Mesendoderm (in vitro differentiated cells): ENCODE measurements at places on chromosomes 1 and 21.

DNA sequence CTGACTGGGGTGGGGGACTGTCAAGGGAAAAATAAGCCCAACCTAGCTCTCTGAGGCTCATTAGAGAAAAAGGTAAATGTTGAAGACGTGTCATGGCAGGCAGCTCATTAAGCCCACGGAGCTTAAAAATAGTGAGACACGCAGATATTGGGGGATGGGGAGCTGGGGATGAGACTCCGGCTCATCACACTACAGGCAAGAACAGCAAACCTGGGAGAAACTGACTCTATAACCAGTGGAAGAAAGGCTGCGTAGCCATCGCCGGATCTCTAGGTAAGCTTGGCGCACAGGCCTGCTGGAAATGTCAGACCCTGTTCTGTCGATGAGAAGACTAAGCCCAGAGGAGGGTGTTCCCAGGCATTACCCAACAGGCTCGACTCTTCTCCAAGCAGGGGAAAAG lies 78.0 kb downstream of the SYT2 start:
- DNase-seq: no peak
- no peaks in the 10 kb centered on the region for H3K36me3 ChIP-seq
- H3K4me3 ChIP-seq: no peak overlapping the region
- no peak overlapping the region for H3K27ac ChIP-seq
- H3K27me3 ChIP-seq: no peaks in the 10 kb centered on the region
- peaks cover 2% of the 10 kb centered on the region for H3K4me1 ChIP-seq

DNA sequence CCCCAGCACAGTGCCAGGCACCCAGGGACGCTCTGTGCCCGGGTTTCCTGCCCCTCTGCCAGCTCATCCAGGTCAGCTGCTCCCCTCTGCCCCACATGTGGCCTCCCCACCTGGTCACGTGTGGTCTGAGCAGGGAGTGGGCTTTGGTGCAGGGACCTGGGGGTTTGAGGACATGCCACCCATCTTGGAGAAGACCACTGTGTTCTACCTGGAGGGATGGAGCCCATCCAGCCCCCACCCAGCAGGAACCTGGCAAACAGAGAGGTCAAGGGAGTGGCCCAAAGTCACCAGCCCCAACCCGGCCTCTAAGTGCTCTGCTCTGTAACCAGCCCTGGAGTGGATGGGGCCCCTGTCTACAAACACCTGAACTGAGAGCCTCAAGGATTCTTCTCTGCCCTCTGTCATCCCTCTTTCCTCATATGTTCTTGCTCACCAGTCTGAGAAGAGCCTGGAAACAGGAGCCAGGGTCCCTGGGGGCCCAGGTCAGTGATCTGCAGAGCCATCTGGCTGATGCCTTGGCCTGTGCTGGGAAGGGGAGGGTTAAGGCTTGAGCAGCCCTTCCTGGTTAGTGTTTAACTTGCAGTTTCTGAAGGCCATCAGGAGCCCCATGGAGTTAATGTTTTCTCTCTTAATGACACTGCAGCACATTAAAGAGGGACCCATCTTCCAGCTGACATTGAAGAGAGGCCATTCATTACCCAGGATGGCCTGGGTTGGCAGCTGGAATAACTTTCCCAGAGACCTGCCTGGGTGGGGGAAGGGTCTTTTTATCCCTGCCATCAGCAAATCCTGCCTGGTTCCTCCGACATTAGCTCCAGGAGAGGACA lies 235.4 kb downstream of the PTPRU start:
- H3K4me1 ChIP-seq: peaks cover 12% of the 10 kb centered on the region
- no peaks in the 10 kb centered on the region for H3K36me3 ChIP-seq
- no peaks in the 10 kb centered on the region for H3K27me3 ChIP-seq
- H3K4me3 ChIP-seq: no peak overlapping the region
- H3K27ac ChIP-seq: no peak overlapping the region

GRCh38 chr1:26358411-26359384 lies 4.8 kb upstream of the CRYBG2 start:
- no peaks in the 10 kb centered on the region for H3K36me3 ChIP-seq
- H3K27ac ChIP-seq: no peak overlapping the region
- no peaks in the 10 kb centered on the region for H3K27me3 ChIP-seq
- no peak overlapping the region for H3K4me3 ChIP-seq
- H3K4me1 ChIP-seq: peaks cover 3% of the 10 kb centered on the region
- peak; percentile 80 for DNase-seq

GRCh38 chr21:17858747-17859146 lies 39.6 kb upstream of the C21orf91 start:
- no peaks in the 10 kb centered on the region for H3K27me3 ChIP-seq
- no peak overlapping the region for H3K4me3 ChIP-seq
- no peak for DNase-seq
- no peak overlapping the region for H3K27ac ChIP-seq
- no peaks in the 10 kb centered on the region for H3K4me1 ChIP-seq

GRCh38 chr1:94522304-94522703 lies 19.3 kb downstream of the F3 start:
- H3K4me1 ChIP-seq: no peaks in the 10 kb centered on the region
- H3K4me3 ChIP-seq: no peak overlapping the region
- H3K27me3 ChIP-seq: no peaks in the 10 kb centered on the region
- no peak overlapping the region for H3K27ac ChIP-seq

DNA sequence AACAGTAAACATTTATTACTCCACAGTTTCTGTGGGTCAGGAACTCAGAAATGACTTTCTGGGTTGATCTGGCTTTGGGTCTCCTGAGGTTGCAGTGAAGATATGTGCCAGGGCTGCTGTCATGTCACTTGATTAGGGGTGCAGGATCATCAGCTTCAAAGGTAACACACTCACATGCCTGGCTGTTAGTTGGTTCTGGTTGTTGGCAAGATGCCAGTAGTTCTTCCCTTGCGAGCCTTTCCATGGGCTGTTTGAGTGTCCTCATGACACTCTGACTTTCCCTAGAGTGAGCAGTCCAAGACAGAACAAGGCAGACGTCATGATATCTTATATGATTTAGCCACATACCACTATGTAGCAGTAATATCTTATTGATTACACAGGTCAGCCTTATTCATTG lies 1.8 kb downstream of the SWT1 start:
- no peak for DNase-seq
- no peaks in the 10 kb centered on the region for H3K4me1 ChIP-seq

GRCh38 chr1:28119556-28119955 lies 31.1 kb upstream of the EYA3 start:
- no peak overlapping the region for H3K27ac ChIP-seq
- no peaks in the 10 kb centered on the region for H3K36me3 ChIP-seq
- H3K27me3 ChIP-seq: no peaks in the 10 kb centered on the region
- DNase-seq: no peak
- no peak overlapping the region for H3K4me3 ChIP-seq

DNA sequence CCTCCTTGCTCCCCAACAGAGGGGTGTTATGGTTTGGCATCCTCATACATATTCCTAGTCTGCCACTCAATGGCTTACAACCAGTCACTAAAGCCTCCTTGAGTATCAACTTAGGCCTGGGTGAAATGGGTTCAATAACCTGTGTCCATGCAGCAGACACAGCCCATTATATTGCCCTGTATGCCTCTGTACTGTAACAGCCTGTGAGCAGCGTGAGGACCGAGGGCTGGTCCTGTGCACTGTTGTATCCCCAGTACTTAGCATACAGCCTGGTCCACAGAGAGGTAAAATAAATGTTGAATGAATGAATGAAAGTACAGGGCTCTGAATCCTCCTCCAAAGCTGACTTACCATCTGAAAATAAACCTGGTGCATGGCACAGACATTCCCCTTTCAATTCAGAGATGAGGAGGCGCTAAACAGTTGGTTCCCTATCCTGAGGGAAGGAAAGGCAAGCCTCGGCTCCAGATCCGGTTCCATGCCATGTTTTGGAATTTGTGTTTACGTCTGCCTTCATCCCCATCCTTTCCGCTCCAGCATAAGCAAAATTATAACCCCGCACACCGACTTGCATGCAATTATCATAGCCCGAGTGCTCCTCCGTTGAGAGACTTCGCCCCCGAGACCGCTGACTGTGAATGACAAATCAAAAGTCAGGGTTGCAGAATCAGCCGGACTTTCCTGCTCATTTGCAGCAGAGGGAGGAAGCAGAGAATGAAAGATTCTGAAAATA lies 45.0 kb upstream of the DNAJC6 start:
- peaks cover 2% of the 10 kb centered on the region for H3K4me1 ChIP-seq
- peak; percentile 83 for DNase-seq
- H3K4me3 ChIP-seq: peak overlapping the region; percentile 43
- no peaks in the 10 kb centered on the region for H3K27me3 ChIP-seq
- H3K36me3 ChIP-seq: no peaks in the 10 kb centered on the region

GRCh38 chr1:160285506-160285905 lies 573 bp upstream of the PEX19 start:
- H3K27me3 ChIP-seq: no peaks in the 10 kb centered on the region
- peaks cover 8% of the 10 kb centered on the region for H3K36me3 ChIP-seq
- no peak for DNase-seq
- H3K4me1 ChIP-seq: peaks cover 7% of the 10 kb centered on the region
- H3K4me3 ChIP-seq: no peak overlapping the region

GRCh38 chr1:165686121-165686970 lies 12.0 kb downstream of the ALDH9A1 start:
- H3K27ac ChIP-seq: no peak overlapping the region
- H3K27me3 ChIP-seq: no peaks in the 10 kb centered on the region
- no peak overlapping the region for H3K4me3 ChIP-seq
- H3K36me3 ChIP-seq: peaks cover 3% of the 10 kb centered on the region

DNA sequence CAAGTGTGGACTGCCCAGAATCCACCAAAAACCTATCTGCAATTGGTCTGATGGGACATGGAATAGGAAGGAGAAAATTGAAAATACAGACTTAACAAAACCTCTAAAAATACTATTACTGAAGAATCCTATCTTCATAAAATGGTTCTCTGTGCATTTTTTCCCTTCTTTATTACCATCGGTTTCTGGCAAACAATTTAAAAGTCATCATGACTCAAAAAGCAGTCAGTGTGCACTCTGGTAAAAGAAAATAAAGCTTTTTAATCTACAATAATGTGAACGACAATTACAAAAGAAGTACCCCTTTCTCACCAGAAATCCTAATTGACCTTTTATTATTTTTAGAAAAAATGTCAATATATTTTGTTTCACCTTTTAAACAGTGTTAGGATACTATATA lies 186.3 kb downstream of the TPR start:
- no peaks in the 10 kb centered on the region for H3K4me1 ChIP-seq
- no peak overlapping the region for H3K27ac ChIP-seq
- H3K27me3 ChIP-seq: no peaks in the 10 kb centered on the region
- DNase-seq: no peak
- H3K4me3 ChIP-seq: no peak overlapping the region

DNA sequence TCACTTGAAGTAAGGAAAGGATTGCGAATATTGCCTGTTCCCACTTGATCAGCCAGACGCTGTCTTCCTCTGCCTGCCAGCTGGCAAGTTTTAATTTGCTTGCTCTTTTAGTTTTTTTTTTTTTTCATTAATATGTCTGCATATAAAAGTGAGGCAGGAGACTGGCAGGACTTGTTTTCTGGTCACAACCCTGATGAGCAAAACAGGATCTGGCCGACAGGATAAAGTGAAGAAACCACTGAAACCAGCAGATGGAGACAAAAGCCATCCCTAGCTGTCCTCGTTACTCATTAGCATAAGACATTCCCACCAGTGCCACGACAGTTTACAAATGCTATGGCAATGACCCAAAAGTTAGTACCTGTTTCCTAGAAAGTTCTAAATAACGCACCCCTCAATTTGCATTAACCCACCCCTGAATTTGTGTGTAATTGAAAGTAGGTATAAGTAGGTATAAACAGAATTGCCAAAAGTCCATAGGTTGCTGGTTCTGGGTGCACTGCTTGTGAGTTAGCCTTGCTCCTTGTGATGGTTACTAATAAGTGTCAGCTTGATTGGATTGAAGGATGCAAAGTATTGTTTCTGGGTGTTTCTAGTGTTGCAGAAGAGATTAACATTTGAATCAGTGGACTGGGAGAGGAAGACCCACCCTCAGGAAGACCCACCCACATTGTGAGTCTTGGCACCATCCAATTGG lies 60.8 kb downstream of the ZNF684 start:
- no peak overlapping the region for H3K4me3 ChIP-seq
- no peaks in the 10 kb centered on the region for H3K4me1 ChIP-seq
- H3K27me3 ChIP-seq: no peaks in the 10 kb centered on the region

GRCh38 chr21:37866027-37866426 lies 50.2 kb downstream of the KCNJ6 start:
- no peak overlapping the region for H3K4me3 ChIP-seq
- no peak for DNase-seq
- H3K27me3 ChIP-seq: no peaks in the 10 kb centered on the region
- H3K36me3 ChIP-seq: no peaks in the 10 kb centered on the region
- no peak overlapping the region for H3K27ac ChIP-seq

GRCh38 chr1:168585937-168586336 lies 9.5 kb downstream of the XCL1 start:
- no peaks in the 10 kb centered on the region for H3K36me3 ChIP-seq
- DNase-seq: no peak
- H3K27ac ChIP-seq: no peak overlapping the region

- H3K4me3 ChIP-seq: no peak overlapping the region
- DNase-seq: peak; percentile 56
- no peaks in the 10 kb centered on the region for H3K27me3 ChIP-seq
- no peak overlapping the region for H3K27ac ChIP-seq
- H3K36me3 ChIP-seq: no peaks in the 10 kb centered on the region
- H3K4me1 ChIP-seq: no peaks in the 10 kb centered on the region
Observed at GRCh38 chr1:30853350-30853749, 55.2 kb downstream of the SDC3 start.

DNA sequence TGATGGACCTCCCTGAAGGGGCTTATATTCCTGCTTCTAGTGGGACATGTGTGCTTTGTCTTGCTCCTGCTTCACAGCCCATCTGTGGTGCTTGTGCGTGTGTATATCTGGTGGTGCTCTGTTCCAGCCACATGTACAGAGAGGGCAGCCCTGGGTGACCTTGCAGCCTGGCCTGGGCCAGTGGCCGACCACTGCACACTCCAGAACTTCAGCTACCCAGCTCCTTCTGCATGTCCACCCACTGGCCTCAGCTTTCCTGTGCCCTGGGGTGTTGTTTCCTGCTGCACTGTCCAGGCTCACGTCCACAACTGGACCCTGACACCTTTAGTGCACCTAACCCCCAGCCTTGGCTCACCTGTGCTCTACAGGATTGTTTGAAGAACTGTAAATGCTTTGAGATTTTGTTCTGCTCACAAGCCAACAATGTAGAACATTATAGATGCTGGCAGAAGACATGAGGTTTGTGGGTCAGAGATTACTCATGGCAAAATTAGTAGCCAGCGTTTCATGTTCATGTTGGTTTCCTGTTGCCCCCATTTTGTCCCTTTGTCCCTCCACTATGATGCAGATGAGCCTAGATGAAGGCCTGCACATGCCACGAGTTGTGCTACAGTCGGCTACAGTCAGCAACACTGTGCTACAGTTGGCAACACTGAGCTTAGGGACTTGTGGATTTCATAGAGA lies 5.3 kb upstream of the S100B start:
- no peak overlapping the region for H3K4me3 ChIP-seq
- DNase-seq: no peak
- no peak overlapping the region for H3K27ac ChIP-seq
- H3K36me3 ChIP-seq: no peaks in the 10 kb centered on the region
- no peaks in the 10 kb centered on the region for H3K4me1 ChIP-seq
- H3K27me3 ChIP-seq: no peaks in the 10 kb centered on the region

GRCh38 chr1:84756455-84757082 lies 66.3 kb upstream of the SSX2IP start:
- DNase-seq: peak; percentile 43
- no peak overlapping the region for H3K27ac ChIP-seq
- no peaks in the 10 kb centered on the region for H3K4me1 ChIP-seq
- H3K27me3 ChIP-seq: no peaks in the 10 kb centered on the region
- H3K36me3 ChIP-seq: no peaks in the 10 kb centered on the region
- no peak overlapping the region for H3K4me3 ChIP-seq
